Left cardiac atrium (tissue), 4 donors: ENCODE measurements at places on chromosomes 4 and X. TPM values are rescaled to one million over a fixed set of nuclear protein-coding genes. Genes with fewer than 3 reads are reported as not detected.

DNA sequence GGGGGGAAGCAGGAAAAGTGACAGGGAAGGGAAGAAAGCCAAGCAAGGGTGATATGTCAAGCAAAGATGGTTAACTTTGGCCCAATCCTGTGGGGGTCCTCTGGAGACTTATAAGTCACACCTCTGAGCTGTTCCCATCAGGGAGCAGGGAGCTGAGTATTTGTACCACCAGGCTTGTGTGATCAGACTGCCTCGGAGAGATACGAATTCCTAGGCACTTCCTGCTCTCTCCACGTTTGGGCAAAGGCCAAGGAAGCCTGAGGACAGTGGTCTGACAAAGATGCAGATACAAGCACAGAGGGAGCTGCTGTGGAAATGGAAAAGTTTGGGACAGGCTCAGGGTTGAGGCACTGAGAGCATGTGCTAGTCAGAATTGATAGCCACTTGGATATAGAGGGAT lies 10.4 kb upstream of the PPP3CA start:
- no peak for DNase-seq

- no peak for DNase-seq
Observed at GRCh38 chr4:62450740-62451139, 1250.6 kb downstream of the ADGRL3 start.

DNA sequence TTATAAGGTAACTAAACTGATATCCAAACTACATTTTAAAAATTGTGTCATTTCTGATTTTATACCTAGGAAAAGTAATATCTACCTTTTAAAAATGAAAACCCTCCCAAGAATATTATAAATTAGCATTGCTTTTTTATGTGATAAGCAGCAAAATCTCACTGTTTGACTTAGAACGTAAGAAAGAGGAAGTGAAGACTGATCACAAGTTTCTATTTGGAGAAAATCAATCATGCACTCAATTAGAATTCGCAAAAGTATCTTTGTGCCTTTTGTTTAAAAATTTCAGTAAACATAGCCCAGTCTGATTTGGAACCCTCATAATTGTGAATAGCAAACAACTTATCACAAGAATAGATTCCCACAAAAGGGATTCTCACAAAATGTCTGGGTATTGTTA lies 142.7 kb downstream of the TENM3 start:
- no peak for DNase-seq

DNA sequence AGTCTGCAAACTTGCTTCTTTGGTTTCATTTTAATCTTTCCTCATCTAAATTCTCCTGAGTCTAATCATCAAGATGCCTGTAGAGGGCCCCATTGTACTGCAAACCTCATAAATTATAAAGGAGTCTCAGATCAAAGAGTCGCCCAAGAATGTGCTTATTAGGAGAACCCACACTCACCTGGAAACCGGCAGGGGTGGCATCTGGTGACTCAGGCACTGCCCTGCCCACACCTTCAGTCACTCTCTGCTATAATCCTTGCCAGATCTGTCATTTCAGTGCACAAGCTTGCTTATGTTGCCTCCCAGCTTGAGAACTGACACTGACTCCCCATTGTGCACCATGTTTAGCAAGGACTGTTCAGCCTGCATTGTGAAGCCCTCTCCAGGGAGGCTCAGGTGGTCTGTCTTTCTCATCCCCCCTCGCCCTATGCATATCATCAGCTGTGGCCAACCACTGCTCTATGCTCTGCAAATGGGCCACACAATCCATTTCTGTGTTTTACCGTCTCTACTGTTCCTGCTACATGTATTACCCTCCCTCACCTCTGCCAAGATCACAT lies 12.4 kb downstream of the EPGN start:
- no peak for DNase-seq

DNA sequence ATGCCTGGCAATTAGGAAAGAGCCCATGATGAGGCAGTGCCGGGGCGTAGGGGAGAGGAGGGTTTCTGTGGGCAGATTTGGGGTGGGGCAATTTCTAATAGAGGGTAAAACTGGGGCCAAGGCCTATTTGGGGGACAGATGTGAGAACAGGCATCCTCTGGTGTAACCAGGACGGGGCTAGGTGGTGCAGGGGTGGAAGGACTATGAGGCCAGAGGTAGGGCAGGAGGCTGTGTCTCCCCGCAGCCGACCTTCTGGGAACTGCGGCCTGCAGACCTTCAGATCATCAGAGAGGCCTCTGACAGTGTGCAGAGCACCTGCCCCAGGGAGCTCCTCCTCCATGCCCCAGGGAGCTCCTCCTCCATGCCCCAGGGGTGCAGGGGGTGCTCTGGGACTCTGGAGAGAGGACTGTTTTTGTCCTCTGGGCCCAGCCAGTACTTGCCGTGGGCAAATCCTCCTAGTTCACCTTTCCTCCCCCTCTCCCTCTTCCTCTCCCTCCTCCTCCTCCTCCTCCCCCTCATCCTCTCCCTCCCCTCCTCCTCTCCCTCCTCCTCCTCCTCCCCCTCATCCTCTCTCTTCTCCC lies 101.9 kb downstream of the SORCS2 start:
- DNase-seq: no peak

GRCh38 chrX:155612312-155613224 lies at the start of gene TMLHE:
Gene TMLHE (minus strand): TSS chrX:155612952. CDS start chrX:155545276, 67,676 bp downstream.
- peak; percentile 77 for DNase-seq

DNA sequence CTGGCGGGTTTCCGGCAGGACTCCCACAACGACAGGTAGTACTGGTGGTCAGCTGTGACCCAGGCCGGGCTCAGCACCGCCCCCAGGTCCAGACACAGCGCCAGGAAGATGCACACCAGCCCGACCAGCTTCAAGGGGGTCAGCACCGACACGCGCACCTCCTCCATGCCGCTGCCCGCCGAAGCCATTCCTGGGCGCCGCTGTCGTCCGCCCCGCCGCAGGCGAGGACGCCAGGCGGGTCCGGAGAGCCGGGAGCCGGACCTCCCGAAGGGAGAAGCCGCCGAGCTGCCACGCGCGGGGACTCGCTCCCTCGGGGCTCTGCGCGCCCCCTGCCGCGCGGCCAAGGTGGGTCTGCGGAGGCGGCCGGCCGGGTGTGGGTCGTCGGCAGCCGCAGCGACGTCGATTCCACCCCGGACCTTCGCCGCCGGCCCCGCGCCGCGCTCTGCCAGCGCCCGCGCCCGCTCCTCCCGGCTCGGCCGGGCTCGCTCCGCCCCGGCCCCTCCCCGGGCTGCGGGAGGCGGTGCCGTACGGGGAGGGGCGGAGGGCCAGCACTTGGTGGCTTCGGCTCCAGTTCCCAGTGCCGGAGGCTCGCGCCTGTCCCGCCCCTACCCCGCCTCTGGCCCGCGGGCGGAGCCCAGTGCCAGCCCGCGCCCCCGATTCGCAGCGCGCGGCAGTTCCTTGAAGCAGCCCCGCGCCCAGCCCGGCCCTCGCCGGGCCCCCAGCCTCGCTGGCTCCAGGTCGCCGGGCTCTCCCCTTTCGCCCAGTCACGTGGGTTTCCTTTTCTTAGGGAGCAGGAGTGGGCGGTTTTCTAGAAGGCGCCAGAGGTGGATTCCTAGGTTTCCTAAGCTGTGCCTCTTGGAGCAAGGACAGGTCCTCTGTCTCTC lies at the start of gene TMEM47:
TMEM47 (minus strand) TSS at position 444 of the 884 bp plus-strand sequence; CDS start at position 188, 256 bp downstream.
- peak; percentile 76 for DNase-seq

DNA sequence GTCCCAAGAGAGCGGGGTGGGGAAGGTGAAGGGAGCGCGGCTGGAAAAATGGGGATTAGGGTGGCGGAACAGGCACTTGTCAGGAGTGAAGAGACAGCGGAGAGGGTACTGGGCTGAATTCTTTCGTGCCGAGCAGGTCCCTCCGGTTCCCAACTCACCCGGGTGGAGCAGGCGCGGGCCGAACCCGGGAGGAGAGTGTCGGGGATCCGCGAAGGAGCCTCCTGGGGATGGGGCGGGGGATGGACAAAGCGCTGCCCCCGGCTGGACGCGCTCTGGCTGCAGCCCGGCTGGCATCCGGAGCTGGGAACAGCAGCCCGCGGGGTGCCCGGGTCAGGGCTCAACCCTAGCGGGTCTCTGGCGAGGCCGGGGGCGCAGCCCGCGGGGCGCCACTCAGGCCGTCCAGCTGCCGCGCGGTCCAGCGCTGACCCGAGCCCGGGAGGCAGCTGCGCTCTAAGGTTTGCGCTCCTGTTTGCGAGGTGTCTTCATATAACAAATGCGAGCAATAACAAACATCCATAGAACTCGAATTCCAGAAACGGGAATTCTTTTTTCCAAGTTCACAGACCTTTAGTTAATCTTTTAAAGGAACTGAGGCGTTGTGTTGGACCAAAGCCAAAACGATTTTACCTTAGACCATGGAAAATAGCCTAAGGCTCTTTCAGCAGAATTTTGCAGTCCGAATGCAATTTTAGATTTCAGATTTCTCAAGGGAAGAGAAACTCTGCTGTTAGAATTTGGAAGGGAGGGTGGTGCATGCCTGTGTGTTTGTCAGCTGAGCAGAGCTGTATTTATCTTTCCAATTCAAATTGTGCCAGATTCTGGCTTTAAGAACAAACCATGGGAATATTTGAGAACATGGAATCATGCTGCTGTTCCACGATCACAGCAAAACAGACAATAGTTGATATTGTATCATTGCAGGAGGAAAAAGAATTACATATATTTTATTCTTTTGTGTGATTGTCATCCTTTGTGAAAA lies 744 bp downstream of the NPY5R start:
- DNase-seq: peak; percentile 27

GRCh38 chrX:79165806-79166205 lies 21.3 kb downstream of the GPR174 start:
- DNase-seq: no peak

- DNase-seq: no peak
Observed at GRCh38 chr4:107991945-107992630, 2.4 kb downstream of the HADH start.

GRCh38 chr4:2079926-2080325 lies 20.8 kb downstream of the NAT8L start:
- DNase-seq: no peak

DNA sequence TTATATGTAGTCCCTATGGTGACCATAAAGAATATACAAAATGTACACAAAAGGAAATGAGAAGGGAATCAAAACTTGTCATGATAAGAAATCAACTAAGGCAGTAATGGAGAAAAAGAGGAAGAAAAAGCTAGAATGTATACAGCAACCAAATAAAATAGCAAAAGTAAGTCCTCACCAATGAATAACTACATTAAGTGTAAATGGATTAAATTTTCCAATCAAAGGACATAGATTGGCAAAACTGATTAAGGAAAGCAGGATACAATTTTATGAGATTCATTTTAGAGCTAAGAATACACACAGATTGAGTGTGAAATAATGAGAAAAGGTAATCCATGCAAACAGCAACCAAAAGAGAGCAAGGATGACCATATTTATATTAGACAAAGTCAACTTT lies 157.4 kb downstream of the TET2 start:
- DNase-seq: no peak

- DNase-seq: no peak
Observed at GRCh38 chr4:73197220-73197619, 61.4 kb downstream of the ANKRD17 start.

- DNase-seq: no peak
Observed at GRCh38 chrX:134246282-134246681, 9.3 kb downstream of the CCDC160 start.

- DNase-seq: no peak
Observed at GRCh38 chrX:133916984-133917722, 68.2 kb downstream of the GPC3 start.

DNA sequence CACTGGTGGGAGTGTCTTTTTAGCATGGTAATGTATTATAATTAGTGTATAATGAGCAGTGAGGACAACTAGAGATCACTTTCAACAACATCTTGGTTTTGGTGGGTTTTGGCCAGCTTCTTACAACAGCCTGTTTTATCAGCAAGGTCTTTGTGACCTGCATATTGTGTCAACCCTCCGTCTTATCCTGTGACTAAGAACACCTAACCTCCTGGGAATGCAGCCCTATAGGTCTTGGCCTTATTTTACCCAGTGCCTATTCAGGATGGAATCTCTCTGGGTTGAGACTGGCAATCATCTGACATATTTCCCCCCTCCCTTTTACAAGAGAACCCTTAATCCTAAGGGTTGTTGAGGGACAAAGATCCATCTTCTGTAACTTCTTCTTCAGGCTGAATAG lies 21.9 kb upstream of the ADH4 start:
- no peak for DNase-seq

DNA sequence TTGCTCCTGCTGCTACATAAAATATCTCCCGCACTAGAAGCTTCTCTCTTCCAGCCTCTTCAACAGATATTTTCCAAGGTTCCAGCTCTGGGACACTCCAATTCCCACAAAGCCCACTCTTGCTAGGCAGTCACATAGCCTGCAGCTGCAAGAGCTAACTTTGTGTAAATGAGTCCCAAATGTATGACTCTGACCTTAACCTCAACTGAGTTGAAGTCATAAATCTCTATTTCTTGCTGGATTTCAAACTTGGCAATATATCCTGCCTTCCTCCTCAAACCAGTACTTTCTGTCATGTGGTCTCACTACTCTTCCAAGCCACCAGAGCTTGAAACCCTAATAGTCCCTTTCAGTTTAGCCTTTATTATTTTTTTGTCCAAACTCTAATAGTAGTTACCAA lies 315.4 kb upstream of the GRIA3 start:
- no peak for DNase-seq

- no peak for DNase-seq
Observed at GRCh38 chr4:7906171-7906701, 33.4 kb downstream of the AFAP1 start.

GRCh38 chr4:112270640-112271421 lies 14.9 kb downstream of the TIFA start:
- no peak for DNase-seq

DNA sequence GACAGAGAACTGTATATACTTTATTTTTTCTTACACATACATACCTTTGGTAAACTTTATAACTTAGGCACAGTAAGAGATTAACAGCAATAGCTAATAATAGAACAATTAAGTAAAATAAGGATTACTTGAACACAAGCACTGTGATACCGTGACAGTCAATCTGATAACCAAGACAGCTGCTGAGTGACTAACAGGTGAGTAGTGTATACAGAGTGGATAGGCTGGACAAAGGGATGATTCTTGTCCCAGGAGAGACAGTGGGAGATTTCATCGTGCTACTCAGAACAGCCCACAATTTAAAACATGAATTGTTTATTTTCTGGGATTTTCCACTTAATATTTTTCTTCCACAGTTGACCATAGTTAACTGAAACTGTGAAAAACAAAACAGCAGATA lies 411.8 kb downstream of the PPP1R2C start:
- no peak for DNase-seq

The PDCL2 gene
- total RNA-seq: not detected

The NXF2 gene
- not detected for total RNA-seq

The F11 gene
- total RNA-seq: not detected

The ZC4H2 gene
- total RNA-seq: 10.1 TPM

The CENPVL1 gene
- total RNA-seq: not detected

The NUP62CL gene
- 1.3 TPM for total RNA-seq

The CLCN4 gene
- total RNA-seq: 22.8 TPM

The ART3 gene
- 41.2 TPM for total RNA-seq

The HELQ gene
- total RNA-seq: 15.5 TPM

The CLGN gene
- total RNA-seq: 58.2 TPM

The PSAPL1 gene
- total RNA-seq: not detected

The PRR32 gene
- 3.9 TPM for total RNA-seq

The ENAM gene
- total RNA-seq: 1.2 TPM
